NCI-H2081 (cell line): ENCODE measurements at places on chromosomes 7 and 10.
A peak's percentile ranks its signal among the peaks of the same experiment; 100 is the strongest.

- DNase-seq: no peak
Observed at GRCh38 chr10:131559450-131559911, 248.0 kb upstream of the TCERG1L start.

DNA sequence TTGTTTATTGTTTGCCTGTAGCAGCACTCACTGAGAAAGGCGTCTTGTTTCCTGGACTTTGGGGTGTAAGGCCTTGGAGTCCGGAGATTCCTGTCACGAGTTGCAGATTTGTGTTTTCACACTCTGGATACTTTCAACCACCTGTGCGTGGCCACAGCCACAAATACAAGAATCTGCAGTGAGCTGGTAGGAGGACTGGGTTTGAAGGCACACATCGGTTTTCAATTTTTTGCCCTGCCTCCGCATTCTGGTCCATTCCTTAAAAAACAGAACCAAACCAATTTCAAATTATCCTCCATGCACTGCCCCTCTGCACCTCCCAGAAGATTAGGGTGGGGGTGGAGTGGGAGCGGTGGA lies 619 bp downstream of the EXOC4 start:
- DNase-seq: no peak

DNA sequence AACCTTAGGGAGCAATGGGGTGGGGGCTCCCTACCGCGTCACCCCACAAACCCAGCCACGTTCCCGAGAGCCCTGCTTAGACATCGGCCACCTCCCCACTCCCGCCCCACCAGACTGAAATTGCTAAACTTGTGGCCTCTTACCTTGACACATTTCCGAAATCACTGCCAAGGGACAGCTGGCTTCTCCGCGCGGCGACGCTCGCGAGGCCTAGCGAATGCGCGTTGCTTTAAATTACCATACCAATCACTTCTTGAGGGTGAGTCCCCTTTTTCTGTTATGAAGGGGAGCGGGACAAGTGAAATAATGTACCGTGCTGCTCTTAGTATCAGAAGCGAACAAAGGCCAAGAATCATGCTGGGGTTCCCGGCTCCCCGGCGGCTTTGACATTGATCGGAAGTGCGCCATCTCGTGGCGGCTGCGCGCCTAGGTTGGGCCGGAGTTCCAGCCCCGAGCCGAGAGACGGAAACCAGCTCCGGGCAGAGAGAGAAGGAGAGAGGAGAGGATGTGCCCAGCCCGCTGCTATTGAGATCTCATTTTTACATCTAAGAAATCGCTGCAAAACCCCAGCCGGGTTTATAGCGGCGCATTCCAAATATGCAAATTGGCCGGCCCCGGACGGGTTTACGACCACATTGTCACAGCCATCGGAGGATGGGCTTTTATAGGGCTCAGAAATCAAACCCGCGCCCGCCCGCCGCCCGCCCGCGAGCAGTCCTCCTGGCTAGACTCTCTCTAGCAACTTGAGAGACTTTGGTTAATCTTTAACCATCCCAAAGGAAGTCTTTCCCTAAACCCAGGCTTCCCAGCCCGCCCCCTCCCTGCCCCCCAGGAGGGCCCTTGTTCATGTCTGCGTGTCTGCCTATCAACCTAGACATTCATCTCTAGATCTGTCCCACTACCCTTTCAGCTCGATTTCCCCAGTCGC lies 5.3 kb downstream of the HOXA11 start:
- DNase-seq: peak; percentile 54

GRCh38 chr10:70662362-70663220 lies 9.7 kb upstream of the ADAMTS14 start:
- no peak for DNase-seq

DNA sequence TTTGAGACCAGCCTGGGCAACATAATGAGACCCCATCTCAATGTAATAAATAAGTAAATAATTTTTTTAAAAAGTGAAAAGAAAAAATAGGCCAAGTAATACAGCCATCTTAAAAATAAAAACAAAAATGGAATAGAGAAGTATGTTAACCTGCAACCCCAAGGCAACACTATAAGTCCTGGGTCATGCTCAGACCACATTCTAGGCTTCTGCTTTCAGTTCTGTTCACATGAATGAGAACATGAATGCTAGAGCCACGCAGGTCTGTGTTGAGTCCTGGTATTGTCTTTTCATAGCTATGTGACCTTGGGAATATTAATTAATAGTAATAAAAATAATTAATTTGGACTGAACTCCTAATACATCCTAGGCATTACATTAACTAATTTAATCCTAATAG lies 284.0 kb downstream of the AUTS2 start:
- DNase-seq: no peak

DNA sequence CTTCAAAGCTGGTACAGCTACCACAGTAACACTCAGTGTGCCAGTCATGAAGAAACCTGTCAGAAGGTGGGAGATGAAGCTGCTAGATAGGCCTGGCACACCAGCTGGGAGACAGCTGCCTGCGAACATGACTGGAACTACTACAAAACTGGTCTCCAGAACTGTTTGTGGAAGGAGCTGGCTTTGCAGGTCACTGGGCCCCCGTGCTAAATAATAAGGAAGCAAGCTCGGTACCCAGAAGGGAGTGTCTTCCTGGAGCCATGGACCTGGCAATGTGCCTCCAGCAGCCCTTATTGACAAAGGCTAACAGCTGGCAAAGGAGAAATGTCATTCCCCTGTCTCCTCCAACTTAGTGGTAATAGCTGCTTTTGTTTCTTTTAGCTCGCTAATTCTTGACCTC lies 1217.6 kb upstream of the LRRN3 start:
- no peak for DNase-seq

- no peak for DNase-seq
Observed at GRCh38 chr10:125369382-125370326, 209.3 kb upstream of the CTBP2 start.

DNA sequence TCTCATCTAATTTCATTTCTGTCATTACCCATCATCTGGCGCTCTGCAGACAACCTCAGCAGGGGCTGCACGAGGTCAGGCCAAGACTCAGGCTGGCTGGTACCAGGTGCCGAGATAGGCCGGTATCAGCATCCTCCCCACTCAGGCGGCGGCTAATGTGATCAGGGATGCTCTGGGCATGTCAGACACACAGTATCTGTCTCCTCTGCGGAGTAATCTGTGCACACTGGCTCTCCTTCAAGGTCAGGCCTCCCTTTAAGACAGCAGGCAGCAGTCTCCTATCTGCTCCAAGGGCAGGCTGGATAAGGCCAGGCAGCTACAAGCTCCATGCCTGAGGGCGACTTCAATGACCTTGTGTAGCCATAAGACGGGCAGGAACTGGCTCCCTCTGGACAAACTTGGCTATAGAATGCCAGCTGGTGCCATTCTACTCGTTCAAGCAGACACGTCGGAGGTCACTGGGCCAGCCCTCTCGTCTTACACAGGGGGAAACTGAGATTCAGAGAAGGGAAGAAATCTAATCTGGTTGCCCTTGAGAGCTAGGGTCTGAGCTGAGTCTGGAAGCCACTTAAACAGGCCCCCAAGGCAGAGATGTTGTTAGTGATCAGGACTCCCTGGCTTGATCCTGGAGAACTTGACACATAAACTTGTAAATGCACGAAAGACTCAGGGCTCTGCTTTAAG lies 59.3 kb downstream of the ARHGAP22 start:
- no peak for DNase-seq

- no peak for DNase-seq
Observed at GRCh38 chr7:52197221-52197620, 838.2 kb upstream of the POM121L12 start.

- no peak for DNase-seq
Observed at GRCh38 chr7:121945066-121945465, 72.1 kb downstream of the PTPRZ1 start.

- no peak for DNase-seq
Observed at GRCh38 chr7:32582036-32582435, 86.7 kb downstream of the AVL9 start.

GRCh38 chr10:66151346-66151745 lies 774.5 kb upstream of the LRRTM3 start:
- no peak for DNase-seq

- no peak for DNase-seq
Observed at GRCh38 chr7:39300276-39300675, 265.9 kb upstream of the YAE1 start.

DNA sequence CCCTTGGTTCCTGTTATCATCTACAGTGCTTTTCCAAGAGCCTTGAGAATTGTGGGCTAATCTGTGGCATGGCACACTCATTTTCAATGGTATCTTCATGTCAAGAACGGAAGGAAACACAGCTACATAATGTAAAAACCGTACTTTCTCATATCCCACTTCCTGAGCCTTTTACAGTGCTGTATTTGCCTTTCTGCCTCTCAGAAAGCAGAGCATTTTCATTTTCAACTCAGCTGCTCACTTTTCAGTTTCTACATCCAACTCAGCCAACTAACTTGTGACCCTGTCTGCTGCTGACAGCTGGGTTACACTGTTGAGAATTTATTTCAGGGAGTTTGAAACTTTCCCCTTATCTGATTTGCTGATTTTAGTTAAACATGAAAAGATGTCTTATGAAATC lies 875.8 kb upstream of the KCND2 start:
- no peak for DNase-seq

- DNase-seq: no peak
Observed at GRCh38 chr7:50812841-50813475, 30.3 kb upstream of the GRB10 start.

GRCh38 chr7:35657125-35657524 lies 37.8 kb downstream of the HERPUD2 start:
- DNase-seq: no peak

DNA sequence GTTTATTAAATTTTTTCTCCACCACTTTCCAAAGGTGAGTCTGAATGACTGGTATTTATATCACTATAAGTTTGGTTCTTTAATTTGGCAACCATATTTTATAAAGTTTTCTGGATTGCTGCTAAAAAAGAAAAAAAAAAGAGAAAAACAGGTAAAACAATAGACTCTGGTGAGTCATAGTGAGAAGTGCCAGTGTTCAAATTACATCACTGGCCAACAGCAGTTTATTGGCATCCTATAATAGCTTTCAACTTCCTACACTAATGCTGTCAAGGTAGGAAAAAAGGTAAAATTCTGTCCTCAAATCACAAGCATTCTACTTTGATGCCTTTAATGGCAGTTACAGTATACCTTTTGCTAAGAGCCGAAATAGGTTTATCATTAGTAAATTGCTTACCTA lies 808.8 kb downstream of the GRM8 start:
- no peak for DNase-seq

GRCh38 chr7:42574685-42575084 lies 337.2 kb downstream of the C7orf25 start:
- no peak for DNase-seq

- DNase-seq: peak; percentile 49
Observed at GRCh38 chr7:37920849-37921805, 687 bp downstream of the EPDR1 start.

- no peak for DNase-seq
Observed at GRCh38 chr10:96334616-96335526, 23.9 kb downstream of the OPALIN start.
